ENCODE measurements at places on chromosomes 5 and 9.

GRCh38 chr9:113851873-113852272, 24.2 kb upstream of the ZNF618 start:
- DNase-seq = no peak

GRCh38 chr5:40682154-40683017, 2.7 kb downstream of the PTGER4 start:
- DNase-seq = no peak

DNA sequence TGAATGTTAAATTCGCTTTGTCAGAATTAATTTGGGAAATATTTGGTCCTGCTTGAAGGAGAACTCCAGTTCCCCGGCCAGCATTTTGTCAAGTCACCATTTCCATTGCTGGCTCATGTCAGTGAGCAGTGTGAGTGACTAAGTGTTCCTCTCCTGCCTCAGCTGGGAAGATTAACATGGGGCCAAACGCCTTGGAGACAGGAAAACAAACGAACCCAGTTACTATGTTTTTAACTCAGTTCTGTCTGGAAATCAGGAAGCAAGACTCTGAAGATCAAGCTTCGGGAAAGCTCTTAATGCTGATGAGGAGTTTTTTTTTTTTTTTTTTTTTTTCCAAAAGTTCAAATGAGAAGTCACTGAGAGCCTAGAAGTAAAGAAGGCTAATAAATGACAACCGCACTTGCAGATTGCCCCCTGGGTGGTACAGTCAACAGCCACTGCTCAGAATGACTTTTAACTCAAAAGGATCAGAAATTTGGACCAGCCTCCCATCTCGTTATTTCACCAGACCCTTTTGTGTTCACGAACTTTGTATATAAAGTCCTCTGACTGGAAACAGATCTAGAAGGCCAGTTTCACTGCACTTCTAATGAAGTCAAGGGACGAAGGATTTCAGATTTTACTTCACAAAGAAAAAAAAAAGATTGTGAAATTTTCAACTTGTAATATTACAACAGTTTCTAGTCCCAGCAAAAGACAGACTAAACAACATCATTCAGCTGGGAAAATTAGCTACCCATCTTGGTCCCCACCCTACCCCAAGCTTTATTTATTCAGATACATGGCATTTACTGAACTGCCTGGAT, 121.3 kb downstream of the LHFPL2 start:
- DNase-seq = no peak

DNA sequence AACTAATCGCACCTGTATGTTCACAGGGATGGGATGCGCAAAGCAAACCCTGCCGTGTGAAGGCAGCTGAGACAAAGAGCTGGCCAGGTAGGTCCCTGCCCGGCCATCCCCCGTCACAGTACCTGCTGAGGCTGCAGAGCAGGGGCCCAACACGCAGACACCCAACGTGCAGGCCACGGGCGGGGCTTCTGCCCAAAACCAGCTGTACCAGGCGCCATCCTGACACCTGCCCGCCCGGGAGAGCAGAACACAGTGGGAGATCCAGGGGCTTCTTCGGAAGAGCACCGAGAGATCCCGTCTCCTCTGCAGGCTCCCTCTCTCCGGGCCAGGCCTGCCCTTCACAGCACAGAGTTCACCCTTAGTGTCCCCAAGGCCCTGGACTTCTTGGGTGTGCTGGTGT, 28.4 kb downstream of the ABO start:
- DNase-seq = no peak

- no peak for DNase-seq
These were observed 14.6 kb downstream of the SEPTIN8 start for GRCh38 chr5:132762246-132763000.

DNA sequence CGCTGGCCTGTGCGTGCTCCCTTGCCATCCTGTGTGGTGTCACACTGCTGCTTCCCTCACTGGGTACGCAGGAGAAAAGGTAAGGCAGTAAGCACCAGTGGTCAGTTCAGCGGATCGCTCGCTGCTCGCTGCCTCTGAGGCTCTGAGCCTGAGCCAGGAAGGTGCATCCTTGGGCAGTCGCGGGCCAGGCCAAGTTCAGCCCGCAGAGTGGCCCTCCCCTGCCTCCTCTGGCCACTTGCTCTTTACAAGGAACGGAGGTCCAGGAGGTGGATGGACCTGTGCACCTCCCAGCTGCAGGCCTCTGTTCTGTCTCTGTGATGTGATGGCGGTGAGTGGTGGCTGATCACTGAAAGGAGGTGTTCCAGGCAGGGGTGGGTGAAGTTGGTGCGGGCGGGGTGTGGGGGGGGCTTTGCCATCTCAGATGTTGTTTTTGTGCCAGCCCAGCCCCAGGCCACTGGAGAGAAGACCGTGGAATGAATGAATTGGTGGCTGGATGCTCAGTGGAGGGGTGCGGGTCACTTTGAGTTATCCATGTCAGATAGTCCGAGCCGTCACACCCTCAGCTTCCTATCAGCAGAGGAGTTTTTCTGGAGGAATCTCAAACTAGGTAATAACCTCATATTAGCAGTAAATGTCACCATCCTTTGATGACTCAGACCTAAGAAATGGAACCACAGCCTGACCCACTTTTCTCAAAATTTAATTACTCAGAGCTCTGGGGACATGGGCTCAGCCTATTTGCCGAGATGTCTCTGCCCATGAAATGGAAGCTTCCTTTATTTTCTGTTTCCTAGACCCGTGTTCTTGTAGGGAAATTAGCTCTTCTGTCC, 7.3 kb downstream of the COL5A1 start:
- DNase-seq = no peak

GRCh38 chr5:52952483-52952882, 36.7 kb upstream of the ITGA2 start:
- no peak for DNase-seq

DNA sequence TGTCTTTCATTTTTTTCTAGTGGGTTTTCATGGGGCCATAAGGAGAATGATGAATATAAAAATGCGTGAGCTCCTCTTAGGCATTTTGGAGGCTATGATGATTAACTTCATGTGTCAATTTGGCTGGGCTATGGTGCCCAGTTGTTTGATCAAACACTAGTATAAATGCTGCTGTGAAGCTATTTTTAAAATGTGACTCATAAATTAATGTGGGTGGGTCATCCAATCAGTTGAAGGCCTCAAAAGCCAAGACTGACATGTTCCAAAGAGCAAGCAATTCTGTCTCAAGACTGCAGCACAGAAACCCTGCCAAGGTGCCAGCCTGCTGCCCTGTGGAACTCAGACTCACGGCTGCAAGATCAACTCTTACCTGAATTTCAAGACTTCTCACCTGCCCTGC, 24.4 kb upstream of the ICE1 start:
- no peak for DNase-seq

Measured in stimulated activated CD8-positive, alpha-beta memory T cell treated with anti-CD3 and anti-CD28 coated beads, Interleukin-12 subunit alpha, Interleukin-12 subunit beta, amount 100 ng/mL, for 4 hours (primary cell).